ENCODE measurements at places on chromosomes 11 and 22.

GRCh38 chr11:57426439-57426928 is 437 bp downstream of the SLC43A3 start:
- DNase-seq = peak; percentile 28

DNA sequence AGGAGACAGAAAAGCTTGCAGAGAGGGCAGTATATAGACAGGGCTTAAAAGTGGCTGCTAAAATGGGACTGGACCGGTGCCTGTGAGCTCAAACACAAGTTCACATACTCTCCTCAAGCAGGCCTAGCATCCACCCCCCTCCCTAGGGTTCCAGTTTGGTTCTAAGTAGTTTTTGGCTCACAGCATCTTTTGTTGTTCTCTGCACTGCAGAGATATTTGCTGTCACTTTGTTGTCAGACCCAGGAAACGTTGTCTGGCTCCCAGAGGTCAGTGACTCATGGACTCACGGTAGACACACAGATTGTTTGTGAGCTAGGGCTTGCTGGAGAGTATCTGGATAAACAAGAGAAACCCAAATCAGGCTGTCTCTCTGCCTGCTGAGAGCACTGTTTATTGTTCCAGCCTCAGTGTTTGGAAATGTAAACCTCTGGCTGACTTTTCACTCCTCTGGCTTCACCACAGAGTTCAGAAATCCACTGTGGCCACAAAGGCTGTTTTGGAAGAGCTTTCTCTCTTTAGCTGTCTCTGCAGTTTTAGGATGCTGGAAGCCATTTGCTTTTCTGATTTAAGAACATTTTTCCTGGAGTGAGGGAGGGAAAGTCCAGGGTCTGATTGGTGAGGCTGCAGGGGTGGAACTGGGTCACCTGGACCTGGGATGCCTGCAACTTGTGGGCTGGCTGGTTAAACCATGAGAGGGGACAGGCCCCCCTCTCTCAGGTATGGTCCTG is 303.7 kb upstream of the PLET1 start:
- DNase-seq = no peak

DNA sequence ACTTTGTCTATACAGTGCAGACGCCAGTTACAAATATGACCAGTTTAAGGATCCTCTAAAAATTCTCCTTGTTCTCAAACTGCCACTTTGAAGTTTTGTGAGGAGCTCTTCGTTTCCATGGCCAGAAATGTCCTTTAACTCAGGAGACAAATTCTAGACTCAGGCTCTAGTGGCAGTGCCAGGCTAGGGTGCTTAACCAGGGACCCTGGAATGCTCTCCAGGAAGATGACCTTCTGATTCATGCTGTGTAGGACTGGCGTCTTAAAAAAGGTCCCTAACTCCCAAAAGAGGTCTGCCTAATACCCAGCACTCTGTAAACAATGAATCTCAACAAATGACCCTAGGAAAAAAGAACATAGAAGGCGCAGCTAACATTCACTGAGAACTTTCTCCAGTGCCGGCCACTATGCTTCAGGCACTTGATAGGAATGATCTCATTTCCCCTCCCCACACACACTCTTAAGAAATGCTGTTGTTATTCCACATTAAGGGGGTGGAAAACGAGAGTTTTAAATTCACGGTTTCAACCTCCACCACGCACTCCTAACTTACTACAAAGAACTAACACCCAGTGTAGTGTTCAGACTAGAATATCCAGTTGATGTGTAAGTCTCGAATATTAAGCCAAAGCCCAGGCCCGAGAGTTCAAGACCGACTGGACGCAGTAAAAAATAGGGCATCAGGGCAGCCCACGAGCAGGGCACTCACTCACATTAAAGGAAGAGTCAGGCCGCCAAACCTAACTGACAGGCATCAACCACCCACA is 747 bp downstream of the NXF1 start:
- no peak for DNase-seq

DNA sequence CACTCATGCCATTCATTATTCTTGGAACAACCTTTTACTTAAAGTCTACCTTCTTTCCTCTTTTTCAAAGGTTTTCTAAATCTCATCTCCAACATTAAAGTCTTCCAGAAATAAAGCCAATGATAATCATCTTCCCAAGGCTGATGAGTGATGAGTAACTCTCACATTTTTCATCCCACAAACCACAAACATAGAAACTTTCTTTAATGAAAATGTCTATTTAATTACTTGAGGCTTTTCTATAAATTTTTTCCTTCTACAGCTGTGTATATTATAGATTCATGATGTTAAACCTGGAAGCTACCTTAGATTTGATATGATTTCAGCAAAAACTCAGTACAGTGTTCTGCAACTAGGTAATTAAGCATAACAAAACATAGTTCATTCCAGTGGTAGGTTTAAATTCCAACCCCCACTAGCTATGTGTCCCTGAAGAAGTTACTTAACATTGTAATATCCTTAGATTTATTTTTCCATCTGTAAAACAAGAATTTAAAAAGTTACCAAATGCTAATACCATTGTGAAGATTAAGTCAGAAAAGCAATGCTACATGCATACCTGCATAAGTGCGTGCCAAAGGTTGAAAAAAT is 845.4 kb downstream of the KCNA4 start:
- DNase-seq = no peak

DNA sequence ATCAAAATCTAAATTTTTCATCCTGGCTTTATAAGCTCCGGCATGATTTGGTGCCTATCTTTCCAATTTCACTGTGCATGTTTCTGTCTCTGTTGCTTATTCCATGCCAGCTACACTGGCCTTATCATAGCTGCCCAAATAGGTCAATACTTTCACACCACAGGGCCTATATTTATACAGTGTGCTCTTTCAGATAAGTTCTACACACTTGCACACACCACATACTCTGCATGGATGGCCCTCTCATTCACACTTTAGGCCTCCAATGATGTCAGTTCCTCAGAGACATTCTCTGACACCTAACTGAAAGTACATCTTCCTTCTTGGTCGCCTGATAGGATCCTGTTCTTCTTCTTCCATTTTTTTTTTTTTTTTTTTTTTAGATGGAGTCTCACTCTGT is 7.0 kb downstream of the ALG8 start:
- DNase-seq = no peak

GRCh38 chr11:114291842-114292680 is 4.1 kb upstream of the NNMT start:
- DNase-seq = no peak

GRCh38 chr11:44365616-44366015 is 55.7 kb upstream of the ALX4 start:
- no peak for DNase-seq

DNA sequence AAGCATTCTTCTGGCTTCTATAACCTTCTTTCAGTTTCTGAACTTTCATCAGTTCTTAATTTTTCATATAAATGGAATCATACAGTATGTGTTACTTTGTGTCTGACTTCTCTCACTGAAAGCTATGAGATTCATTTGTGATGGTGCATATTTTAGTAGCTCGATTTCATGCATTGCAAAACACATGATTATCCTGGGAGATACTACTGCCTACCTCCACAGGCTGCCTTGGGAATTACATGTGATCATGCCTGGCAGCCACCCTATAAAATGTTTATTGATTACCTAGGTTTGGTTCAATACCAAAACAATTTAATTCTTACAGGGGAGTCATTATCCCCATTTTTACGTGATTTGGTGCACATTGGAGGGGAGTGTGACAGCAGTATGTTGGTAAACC is 34.1 kb upstream of the PAK1 start:
- DNase-seq = no peak

DNA sequence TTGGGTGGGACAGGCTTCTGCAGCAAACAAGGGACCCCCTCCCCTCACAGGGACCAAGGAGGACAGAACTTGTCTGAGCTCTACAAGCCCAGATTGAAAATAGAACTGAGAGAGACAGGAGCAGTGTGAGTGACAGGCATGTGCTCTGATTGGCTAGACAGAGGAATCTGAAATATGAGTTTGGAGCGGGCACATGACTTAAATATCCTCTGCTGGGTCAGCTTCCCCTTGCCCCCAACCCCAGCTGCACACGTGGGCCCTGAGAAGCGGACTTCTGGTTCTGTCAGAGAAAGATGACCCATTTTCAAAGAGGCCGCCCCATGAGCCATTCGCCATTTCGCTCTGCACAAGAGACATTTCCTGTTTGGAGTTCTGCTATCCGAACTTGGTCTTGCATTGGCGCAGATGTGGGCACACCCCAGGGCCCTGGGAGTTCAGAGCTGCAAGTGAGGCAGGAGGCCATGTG is 5.3 kb downstream of the TUBA8 start:
- no peak for DNase-seq

DNA sequence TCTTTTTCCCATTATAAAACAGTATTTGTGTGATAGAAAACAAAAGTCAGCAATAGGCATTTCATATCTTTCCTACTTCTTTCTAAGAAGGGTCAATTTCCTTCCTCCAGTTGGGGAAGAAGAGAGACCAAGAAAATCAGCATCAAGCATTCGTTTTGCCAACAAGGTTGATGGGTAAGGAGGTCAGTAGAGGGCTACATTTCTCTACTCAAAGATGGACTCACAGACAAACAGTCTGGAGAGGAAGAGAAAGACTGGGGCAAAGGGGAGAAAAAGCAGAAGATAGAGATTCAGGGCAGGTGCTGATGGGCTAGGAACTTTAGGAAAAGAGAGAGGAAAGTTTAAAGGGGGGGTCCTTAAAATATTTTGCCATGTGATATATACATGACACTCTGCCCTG is 8.6 kb upstream of the MTNR1B start:
- DNase-seq = no peak

DNA sequence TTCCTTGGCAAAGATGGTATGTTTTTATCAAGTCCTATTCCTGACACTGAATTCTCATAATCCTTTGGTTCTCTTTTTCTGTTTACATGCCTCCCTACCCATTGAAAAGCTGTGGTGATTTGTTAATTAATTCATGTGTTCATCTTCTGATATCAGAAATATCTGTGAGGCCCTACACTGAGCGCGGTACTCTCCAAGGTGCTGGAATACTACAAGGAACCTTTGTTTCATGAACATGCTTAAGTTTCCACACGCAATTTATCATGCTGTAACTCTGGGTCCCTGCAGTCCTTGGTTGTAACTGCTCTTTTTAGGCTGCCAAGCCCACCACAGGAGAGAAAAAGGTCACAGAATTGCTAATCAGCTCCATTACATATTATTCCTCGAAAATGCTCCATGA is 331.8 kb downstream of the FAT3 start:
- no peak for DNase-seq

DNA sequence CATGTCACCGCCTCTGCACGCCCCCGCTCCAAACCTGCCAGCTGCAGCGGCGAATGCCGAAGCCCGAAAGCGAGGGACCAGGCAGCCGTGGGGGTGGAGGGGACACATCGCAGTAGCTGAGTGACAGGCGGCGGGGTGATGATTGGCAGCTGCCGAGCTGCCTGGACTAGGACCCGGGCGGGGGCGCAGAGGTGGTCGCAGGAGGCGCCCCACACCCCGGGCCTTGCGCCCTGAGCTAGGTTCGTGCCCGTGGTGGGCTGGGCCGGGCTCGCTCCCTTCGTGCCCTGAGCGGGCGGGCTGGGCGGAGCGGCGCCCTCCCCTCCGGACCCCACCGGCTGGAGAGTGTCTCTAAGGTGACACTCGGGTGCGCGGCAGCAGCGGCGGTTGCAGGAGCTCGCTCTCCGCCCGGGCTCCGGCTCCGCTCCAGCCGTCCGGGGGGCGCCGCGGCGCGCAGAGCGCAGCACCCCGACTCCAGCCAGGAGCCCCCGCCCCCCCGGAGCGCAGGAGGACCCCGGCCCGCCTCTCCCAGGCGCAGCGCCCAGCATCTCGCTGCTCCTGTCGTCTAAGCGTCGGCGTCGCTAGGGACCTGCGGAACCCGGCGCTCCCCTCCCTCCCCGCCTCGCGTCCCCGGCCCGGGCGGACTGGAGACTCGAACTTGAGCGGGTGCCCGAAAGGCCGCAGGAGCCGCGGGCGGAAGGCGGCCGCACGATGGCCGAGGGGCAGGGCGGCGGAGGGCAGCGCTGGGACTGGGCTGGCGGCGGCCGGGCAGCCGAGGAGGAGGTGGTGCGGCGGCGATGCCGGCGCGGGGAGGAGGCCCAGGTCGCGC is 14.5 kb upstream of the DGKZ start:
- peak; percentile 61 for DNase-seq

DNA sequence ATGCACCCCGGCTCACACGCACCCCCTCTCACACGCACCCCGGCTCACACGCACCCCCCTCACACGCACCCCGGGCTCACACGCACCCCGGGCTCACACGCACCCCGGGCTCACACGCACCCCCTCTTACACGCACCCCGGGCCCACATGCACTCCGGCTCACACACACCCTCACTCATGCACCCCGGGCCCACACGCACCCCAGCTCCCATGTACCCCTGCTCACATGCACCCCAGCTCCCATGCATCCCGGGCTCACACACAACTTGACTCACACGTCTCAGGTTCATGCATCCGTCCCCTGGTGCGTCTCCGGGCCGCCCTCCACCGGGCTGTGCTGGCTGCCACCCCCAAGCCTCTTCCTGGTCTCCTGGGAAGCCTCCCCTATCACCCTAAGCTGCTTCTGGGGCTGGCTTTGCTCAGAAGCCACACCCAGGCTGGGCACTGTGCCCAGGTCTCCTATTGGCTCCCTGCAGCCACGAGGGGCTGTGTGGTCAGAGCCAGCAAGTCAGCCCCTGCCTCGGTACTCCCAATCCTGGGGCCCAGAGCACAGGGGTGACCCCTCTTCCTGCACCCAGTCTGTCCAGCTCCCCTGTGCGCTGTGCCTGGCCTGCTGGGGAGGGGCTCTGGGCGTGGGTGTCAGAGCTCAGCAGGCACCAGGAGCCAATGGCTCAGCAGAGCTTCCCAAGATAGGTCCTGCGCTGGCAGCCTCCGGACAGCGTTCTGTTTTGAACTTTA is 16.9 kb downstream of the TSPAN4 start:
- DNase-seq = no peak

DNA sequence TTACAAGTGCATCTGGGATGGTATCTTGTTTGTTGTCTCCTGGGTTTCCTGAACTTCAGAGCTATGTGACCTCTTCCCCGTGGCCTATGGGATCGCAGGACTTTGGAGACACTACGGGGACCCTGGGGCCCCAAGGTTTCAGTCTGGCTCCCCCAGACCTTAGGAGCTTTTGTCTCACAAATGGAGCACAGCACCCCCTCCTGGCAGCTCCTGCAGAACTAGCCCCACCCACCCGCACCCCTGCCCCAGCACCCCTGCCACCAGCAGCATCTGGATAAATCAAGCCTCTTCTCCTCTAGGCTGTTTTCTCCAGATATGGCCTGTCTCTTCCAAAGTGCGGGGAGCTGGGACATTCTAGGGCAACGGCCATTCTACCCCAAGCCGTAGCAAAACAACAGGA is 10.4 kb downstream of the RCOR2 start:
- DNase-seq = peak; percentile 64

Measured in activated CD4-positive, alpha-beta T cell treated with anti-CD3 and anti-CD28 coated beads for 48 hours (primary cell).